ENCODE measurements at places on chromosomes 12 and 14.

- DNase-seq, result no peak
Observed at GRCh38 chr14:55417955-55418354, 6.3 kb upstream of the ATG14 start.

- no peak for DNase-seq
Observed at GRCh38 chr14:44742202-44742601, 219.5 kb downstream of the KLHL28 start.

- DNase-seq, result no peak
Observed at GRCh38 chr14:24366413-24366720, 1.6 kb upstream of the NFATC4 start.

DNA sequence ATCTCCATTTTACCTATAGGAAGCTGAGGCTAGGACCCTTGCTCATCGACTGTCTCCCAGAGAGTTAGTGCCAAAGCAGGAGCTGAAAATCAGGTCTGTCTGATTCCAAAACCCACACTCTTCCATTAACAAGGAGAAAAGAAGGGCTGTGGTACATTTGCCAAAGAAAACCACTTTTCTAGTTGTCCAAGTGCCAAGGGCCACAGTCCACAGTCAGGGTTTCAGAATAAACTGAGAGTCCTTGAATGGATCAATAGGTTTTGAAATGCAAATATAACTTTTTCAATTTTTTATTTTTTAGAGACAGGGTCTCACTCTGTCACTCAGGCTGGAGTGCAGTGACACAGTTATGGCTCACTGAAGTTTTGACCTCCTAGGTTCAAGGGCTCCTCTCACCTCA lies 55.4 kb upstream of the ZFP36L1 start:
- no peak for DNase-seq

GRCh38 chr12:87676731-87677130 lies 352.5 kb downstream of the C12orf50 start:
- no peak for DNase-seq

DNA sequence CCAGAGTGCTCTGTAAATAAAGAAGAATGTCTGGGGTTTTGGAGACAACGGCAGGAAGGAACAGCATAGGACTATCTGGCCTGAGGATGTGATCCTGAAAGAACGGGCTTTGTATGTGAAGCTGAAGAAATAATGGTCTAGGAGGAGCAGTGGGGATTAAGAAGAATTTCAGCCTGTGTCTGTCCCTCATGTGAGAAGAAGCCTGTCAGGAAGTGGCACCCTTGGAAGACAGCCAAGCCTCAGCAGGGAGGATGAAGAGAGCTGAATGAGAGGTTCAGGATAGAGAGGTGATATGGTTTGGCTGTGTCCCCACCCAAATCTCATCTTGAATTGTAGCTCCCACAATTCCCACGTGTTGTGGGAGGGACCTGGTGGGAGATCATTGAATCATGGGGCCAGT lies 56.9 kb upstream of the TCL1A start:
- DNase-seq, result no peak

DNA sequence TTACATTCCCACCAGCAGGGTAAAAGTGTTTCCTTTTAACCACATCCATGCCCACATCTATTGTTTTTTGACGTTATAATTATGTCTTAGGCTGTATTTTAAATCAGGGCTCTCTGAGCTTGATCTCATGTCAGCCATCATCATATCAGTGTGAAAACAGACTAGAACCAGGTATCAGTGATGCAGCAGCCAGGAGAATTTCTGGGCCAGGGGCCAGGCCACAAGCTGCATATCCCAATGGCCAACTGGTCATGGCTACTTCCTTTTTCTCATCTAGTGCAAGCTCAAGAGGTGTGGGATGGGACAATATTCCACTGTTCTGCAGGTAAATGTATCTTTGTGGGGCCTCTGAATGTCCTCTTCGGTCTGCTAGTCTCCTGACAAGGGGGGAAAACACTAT lies 125.1 kb downstream of the CRADD start:
- no peak for DNase-seq

GRCh38 chr12:64730588-64730969 lies 28.6 kb downstream of the GNS start:
- DNase-seq, result no peak

- no peak for DNase-seq
Observed at GRCh38 chr14:40362856-40363255, 930.6 kb upstream of the FBXO33 start.

Measured in NK-92 treated with Interleukin-12 subunit alpha and Interleukin-12 subunit beta, amount 100 ng/mL, for 24 hours (cell line).